ENCODE measurements at places on chromosomes 7 and 10.

- no peak for DNase-seq
Measured at GRCh38 chr10:131748191-131748590, 152.6 kb upstream of the PPP2R2D start.

DNA sequence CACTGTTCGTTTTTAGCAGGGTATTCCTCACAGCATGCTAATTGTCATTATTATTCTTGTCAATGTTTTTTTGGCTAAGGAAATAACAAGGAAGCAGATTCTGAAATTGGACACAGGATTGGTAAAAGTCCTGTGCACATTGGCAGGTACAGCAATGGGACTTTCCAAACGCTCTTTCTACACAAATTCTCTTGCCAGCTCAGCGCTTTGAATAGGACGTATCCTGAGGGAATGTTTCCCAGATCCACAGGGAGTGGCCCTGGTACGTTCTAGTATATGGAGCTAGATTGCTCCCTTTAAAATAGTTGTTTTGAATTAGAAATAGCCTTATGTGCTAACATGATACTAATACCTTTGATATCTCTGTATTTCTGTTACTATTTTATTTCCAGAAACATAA, 82.8 kb upstream of the GRB10 start:
- no peak for DNase-seq

DNA sequence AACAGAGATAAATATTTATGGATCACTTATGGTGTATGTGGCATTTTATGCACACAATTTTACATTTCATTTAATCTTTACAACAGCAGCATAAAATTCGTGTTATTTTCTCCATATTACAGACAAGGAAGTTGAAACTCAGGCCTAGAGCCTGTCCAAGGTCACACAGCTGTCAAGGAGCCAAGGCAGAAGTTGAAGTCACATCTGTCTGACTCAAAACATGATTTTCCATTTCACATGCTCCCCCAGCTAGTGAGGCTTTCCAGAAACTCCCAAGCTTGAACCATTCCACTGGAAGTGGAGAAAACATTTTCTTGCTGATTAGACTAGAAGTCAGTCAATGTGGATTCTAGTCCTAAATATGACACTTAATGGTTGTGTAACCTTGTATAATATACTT, 110.5 kb downstream of the HECTD2 start:
- DNase-seq, result no peak

DNA sequence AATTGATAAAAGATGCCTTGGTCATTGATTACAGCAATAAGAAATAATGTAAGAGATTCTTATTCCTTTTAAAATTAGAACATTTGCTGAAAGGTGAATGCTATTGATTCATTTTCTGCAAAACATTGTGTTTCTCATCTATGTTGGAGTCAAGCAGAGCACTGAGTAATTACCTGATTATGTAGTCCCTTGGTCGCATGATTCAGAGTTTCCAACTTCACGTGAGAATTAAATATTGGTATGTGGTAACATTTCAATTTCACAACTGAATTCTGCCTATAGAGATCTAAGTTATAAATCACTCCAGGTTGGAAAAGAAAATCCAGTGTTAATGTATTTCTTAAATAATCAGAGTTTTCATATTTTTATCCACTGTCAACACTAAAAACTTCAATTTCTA, 701.4 kb downstream of the PHTF2 start:
- no peak for DNase-seq

DNA sequence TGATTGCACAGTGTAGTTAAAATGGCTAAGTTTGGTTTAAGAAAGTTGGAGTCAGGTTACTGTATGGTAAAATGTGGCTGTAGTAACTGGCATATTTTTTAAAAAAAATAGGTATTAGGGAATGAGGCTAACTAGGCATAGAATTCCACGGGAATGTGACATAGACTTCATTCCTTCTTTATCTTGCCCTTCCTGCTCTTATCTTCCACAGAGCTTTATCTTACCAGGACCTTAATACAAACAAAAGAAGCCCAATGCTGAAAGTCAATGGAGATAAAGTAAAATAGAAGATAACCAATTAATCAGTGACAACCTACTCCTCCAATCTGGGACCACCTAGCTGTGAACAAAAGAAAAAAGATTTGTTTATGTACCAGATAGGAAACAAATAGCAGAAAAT, 58.1 kb downstream of the TET1 start:
- no peak for DNase-seq

DNA sequence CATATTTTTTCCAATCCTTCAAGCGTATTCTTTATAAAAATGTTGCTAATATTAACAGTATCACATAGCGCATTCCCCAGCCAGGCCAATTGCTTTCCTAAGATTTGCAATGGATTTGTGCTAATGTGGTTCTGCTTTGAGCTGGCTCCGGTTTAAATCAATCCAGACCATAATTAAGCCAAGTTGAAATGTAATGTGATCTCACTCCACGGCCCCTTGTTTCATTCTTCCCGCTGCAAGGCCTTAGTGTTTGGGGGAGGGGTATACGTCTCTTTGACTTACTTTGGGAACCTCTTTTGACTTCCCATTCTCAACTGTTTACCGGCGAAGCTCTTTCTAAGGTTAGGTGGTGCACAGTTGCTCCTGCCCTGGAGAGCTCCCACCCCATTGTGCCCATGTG, 86.4 kb downstream of the PRPF18 start:
- no peak for DNase-seq

GRCh38 chr7:55325371-55325792, 39.8 kb upstream of the LANCL2 start:
- no peak for DNase-seq

All from activated CD4-positive, alpha-beta memory T cell treated with anti-CD3 and anti-CD28 coated beads, Interleukin-2, amount 10 ng/mL, durations not matched to agents 7 days and 5 days (primary cell).